ENCODE measurements at places on chromosomes 2 and 18. TPM values are rescaled to one million over a fixed set of nuclear protein-coding genes. Genes with fewer than 3 reads are reported as not detected.

The TMEM247 gene
- total RNA-seq: not detected

The MC2R gene
- not detected for total RNA-seq

The NR4A2 gene
- under 0.01 TPM for total RNA-seq

The C1QL2 gene
- total RNA-seq: not detected

The CDCA7 gene
- 8.5 TPM for total RNA-seq

The STK16 gene
- 21.9 TPM for total RNA-seq

The TAF4B gene
- 3.6 TPM for total RNA-seq

All from vein endothelial cell (primary cell).